Activated T-helper 17 cell treated with anti-CD3 and anti-CD28 coated beads, Interleukin-2, amount 50 U/mL, for 72 hours (primary cell): ENCODE measurements at places on chromosomes 1 and 21. TPM values are rescaled to one million over a fixed set of nuclear protein-coding genes. Genes with fewer than 3 reads are reported as not detected.

SYT11 gene
- total RNA-seq = 61.9 TPM

GRCh38 chr21:38721958-38722357 lies 83.8 kb upstream of the ETS2 start:
- no peak for ATAC-seq

LRRC38 gene
- total RNA-seq = not detected

DNA sequence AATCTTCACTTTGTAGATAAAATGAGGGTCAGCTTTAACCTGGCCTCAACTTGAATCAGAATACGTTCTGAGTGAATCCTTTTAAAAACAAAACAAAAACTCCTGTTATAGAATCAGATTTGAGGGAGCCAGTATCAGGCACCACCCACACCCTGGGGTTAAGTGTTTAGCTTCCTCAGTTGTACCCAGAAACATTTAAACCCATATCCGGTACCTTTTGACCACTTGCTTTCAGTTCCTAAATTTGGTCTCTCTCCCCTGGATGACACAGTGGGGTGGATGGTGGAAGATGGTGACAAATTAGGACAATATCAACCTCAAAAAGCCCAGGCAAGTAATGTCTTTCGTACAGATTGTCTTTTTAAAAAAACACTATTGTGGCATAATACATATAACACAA lies 10.4 kb downstream of the KLHDC7A start:
- peak; percentile 24 for ATAC-seq
